Mesothelial cell of epicardium (in vitro differentiated cells): ENCODE measurements at places on chromosomes 3 and 15.

- DNase-seq, result no peak
Observed at GRCh38 chr3:147391781-147392624, 14.3 kb downstream of the ZIC4 start.

DNA sequence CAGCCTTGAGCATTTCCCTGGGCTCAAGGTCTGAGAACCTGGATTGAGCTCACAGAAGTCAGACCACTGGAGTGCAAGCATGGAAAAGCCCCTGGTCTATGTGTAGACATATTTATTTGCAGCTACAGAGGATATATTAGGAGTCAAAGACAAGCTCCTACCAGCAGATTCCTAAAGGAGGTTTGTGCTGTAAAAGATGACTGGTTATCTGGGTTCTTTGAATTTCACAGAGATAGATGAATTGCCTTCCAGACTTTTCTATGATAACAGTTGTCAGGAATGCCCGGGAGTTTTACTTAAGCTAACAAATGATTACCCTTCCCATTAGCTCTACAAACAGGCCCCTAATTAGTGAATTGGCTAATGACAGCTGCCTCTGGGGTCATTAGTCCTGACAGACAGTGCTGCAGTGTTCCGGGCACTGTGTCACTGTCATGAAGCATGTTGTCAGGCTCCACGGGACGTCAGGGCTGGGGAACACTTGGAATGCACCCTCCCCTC is 48.8 kb upstream of the PLXNA1 start:
- no peak for DNase-seq

DNA sequence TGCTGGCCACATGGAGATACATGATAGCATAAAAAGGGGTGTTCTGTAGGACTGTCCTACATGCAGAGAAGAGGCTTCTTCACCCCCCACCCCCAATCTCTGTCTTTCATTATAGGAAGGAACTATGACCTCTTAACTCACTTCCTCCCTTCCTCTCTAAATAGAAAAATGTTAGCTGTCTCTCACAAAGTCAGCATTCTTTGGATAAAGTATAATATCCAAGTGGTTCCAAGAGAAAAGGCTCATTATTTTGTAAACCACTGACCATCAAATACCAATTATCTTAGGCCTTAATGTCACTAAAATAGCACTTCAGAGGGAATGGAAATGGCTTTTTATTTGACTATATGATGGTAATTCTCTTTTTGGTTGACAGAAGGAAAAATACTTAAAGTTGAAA is 95.3 kb upstream of the SLC2A2 start:
- DNase-seq, result no peak

- DNase-seq, result no peak
Observed at GRCh38 chr3:157354722-157355121, 81.9 kb upstream of the PTX3 start.
